ENCODE measurements at places on chromosomes 11 and 22.

- no peak for DNase-seq
Measured at GRCh38 chr11:1300121-1300520, 9.3 kb downstream of the TOLLIP start.

DNA sequence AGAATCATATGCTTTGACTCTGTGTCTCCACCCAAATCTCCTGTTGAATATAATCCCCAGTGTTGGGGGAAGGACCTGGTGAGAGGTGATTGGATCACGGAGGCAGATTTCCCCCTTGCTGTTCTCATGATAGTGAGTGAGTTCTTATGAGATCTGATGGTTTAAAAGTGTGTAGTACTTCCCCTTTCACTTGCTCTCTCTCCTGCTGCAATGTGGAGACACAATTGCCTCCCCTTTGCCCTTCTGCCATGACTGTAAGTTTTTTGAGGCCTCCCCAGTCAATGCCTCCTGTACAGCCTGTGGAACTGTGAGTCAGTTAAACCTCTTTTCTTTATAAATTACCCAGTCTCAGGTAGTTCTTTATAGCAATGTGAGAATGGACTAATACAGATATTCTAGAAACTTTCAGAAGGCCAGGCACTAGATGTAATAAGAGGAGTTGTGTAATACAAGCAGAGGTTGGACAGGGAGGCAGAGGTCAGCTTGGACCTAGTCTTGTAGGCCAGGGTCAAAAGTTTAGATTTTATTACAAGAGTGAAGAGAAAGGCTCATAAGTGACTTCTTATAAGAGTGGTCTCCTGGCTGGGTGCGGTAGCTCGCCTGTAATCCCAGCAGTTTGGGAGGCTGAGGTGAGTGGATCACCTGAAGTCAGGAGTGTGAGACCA, 9.3 kb upstream of the SERPING1 start:
- DNase-seq = no peak

DNA sequence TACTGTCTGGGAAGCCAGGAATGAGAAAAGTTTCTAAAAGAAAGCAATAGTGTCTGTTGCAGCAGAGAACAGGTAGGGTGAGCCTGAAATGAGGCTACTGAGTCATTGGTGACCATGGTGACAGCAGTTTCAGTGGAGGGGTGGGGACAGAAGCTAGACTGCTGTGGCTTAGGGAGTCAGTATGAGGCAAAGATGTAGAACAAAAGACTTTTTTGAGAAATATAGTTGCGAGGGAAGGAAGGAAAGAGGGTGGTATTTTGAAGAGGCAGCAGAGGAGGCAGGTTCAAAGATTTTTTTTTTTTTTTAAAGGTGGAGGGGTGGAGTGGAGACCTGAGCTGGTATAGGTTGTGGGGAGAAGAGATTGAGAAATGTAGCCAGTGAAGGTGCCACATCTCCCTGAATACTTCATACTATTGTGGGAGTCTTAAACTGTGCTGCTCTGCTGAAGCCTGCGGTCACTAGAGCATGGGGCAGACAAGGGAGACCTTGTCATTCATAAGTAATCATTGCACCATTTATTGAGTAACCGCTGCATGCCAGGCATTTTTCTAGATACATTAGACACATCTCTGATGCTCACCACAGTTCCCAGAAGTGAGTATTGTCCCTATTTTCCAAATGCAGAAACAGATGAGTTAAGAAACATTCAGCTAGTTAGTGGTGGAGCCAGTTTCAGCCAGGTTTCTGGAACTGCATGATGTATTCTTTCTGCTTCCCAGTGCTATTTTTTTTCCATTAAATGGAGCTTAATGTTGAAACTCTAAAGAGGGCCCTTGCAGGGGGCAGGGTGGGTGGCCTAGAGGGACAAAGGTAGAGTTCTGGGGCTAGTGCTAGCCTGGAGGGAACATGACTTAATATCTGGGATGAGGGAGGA, 49.9 kb downstream of the STIM1 start:
- DNase-seq = peak; percentile 68

- DNase-seq = no peak
Measured at GRCh38 chr11:27046956-27047355, 6.3 kb downstream of the BBOX1 start.

DNA sequence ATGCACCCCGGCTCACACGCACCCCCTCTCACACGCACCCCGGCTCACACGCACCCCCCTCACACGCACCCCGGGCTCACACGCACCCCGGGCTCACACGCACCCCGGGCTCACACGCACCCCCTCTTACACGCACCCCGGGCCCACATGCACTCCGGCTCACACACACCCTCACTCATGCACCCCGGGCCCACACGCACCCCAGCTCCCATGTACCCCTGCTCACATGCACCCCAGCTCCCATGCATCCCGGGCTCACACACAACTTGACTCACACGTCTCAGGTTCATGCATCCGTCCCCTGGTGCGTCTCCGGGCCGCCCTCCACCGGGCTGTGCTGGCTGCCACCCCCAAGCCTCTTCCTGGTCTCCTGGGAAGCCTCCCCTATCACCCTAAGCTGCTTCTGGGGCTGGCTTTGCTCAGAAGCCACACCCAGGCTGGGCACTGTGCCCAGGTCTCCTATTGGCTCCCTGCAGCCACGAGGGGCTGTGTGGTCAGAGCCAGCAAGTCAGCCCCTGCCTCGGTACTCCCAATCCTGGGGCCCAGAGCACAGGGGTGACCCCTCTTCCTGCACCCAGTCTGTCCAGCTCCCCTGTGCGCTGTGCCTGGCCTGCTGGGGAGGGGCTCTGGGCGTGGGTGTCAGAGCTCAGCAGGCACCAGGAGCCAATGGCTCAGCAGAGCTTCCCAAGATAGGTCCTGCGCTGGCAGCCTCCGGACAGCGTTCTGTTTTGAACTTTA, 16.9 kb downstream of the TSPAN4 start:
- DNase-seq = no peak

GRCh38 chr11:68282141-68282860, 10.5 kb upstream of the C11orf24 start:
- DNase-seq = no peak

GRCh38 chr22:46346680-46347405, 11.3 kb downstream of the TRMU start:
- DNase-seq = no peak

GRCh38 chr11:69309631-69310280, 15.8 kb downstream of the MYEOV start:
- no peak for DNase-seq

DNA sequence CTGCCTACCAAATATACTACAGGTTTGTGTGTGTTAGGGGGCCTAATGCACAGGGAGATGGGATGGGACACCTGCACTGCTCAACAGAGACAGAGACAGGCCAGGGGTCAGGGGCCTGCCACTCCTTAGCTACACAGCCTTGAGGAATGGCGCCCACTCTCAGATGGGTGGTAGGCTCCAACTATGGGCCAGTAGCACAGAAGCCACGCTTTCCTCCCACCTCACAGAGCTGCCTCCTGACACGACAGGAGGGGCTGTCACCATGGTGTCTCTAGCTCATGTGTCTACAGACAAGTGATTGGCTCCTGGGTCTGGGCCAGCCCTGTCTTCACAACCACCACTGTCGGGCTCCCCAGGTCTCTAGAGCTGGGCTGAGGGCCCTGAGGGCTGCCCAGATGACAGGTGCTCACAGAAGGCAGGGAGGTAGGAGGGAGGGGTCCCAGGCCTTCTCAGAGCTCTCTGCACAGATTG, 81.8 kb downstream of the DGCR2 start:
- DNase-seq = no peak

GRCh38 chr11:111463276-111463675, 48.9 kb downstream of the BTG4 start:
- DNase-seq = no peak

DNA sequence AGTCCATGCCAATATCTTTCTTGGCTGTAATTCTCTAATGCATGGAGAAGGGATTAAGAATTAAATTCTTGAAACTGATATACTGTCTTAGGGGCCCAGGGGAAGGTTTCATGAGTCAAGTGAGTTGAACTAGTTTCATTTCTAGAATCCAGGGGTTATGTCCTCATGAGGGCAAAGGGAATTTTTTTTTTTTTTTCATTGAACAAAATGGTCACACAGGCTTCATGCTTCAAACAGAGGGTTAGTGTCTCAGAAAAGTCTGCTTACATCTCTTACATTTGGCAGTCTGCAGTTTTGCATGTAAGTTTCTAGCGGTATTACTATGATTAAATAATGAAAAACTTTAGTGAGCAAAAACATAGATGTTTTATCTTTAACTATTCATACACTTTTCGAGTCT, 32.9 kb downstream of the PPME1 start:
- DNase-seq = no peak

DNA sequence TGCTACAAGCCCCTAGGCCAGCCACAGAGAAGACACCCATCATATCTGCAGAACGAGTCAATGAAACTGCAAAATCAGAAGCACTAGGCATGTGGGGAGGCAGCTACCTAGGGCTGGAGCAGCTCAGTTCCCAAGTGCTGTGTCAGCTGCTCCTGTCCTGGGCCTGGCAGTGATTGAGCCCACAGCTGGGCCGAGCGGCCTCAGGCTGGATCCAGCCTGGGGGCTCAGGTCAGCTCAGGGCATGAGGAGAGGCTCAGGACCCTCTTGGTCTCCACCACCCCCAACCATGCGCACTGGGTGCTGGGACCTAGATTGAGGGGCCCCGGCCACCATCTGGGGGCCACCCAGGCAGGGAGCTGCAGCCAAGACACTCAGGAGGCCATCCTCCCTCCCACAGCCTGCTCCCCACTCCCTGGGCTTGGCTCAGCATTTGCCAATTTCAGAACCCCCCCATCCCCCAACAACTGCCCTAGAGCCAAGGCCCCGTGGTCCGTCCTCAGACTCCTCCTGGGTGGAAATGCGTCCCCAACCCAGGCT, 2.4 kb upstream of the TNNT3 start:
- no peak for DNase-seq

DNA sequence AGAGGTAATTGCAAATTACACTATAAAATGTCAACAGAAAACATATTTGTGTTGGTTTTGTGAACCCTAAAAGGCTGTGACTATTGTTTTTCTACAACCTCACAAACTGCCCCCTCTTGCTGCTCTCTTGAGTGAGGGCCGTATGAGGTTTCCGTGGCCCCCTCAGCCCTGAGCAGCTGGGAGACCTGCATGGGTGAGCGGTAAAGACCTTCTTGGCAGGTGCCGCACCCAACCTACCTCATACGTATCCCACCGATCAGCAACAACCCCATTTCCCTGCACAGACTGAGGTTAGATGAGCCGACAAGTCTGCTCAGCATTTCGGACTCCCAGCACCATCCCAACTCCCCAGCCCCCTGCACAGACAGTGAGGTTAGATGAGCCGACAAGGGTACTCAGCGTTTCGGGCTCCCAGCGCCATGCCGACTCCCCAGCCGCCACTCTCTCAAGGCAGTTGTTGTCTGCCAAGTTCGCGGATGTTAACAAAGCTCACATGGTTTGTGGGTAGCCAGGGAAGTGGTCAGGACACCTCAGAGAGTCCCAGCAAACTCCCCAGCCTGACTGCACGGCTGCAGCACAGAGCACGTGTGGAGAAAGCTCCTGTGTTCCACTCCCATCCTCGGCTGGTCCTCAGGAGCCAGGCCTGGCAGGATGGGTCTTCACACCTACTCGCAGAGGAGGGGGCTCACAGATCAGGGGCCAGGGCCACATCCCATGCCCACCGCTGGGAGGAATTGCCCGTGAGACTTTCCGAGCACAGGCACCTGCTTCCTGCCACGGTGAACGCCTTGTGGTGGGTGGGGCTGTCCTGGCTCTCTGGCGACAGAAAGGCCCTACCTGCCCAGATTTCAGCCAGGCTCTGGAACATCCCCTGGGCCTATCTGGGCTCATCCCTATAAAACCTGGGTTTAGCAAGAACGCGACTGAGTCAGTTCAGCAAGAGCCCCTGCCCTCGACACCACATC, 502.9 kb downstream of the BRD1 start:
- no peak for DNase-seq

GRCh38 chr22:44463151-44463550, 34.9 kb downstream of the RTL6 start:
- DNase-seq = no peak

DNA sequence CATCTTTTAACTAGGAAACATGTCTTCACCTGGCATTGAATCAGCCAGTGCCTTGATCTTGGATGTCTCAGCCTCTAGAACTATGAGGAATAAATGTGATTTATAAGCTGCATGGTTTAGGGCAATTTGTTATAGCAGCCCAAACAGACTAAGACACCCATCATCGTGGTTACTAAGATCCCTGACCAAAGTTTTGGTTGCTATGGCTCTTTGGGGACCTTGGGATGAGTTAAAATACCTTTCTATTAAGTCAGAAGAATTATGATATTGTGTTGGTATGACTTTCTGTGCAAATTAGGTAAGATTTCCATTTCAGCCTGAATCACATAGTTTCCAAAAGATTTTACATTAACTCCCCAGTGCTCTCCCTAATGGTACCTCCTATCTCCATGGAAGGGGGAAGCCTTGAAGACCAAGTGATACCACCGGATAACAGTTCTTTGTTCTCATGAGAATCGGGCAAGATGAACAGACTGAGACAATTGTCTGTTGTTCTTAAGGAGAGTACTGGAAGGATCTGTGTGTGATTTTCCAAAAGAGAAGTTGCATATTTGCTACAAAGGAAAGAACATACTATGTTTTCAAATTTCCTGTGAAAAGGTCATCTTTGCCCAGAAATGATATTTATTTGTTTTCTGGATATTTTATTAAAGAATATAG, 60.4 kb upstream of the UBASH3B start:
- DNase-seq = no peak

DNA sequence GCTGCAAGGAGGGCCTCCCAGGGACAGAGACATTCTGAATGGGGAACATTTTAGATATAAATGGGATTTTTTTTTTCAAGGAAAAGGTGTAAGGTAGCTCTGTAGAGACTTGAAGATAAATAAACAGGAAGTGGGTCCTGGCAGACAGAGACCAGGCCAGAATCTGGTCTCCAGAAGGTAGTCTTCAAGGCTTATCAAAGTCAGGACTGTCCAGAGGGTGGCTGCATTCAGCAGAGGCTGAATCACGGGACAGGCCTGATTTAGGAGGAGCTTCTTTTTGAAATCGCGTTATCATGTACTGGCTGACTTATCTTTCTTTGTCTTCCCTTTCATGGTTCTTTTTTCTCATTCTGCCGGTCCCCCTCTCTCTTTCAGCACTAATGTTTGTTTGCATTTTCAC, 542.9 kb downstream of the NTM start:
- no peak for DNase-seq

GRCh38 chr11:80327956-80328614, 887.3 kb upstream of the TENM4 start:
- DNase-seq = no peak

- no peak for DNase-seq
Measured at GRCh38 chr22:26547837-26548236, 35.6 kb upstream of the TFIP11 start.

DNA sequence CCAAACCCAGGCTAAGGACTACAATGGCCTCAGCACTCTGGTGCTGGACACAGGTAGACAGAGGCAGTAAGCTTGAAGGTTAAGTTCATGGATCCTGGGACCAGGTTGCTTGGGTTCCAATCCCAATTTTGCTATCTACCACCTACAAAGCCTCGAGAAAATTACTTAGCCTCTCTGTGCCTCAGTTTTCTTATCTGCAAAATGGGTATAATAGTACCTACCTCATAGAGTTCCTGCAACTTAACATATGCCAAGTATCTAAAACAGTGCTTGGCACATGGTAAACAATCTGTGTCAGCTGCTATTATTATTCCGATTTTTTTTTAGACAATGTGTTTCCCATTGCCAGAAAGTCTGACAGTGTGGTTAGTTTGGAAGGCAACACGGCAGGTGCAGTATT, 37.5 kb downstream of the SYN3 start:
- no peak for DNase-seq
